ENCODE measurements at places on chromosomes 16 and 17.

DNA sequence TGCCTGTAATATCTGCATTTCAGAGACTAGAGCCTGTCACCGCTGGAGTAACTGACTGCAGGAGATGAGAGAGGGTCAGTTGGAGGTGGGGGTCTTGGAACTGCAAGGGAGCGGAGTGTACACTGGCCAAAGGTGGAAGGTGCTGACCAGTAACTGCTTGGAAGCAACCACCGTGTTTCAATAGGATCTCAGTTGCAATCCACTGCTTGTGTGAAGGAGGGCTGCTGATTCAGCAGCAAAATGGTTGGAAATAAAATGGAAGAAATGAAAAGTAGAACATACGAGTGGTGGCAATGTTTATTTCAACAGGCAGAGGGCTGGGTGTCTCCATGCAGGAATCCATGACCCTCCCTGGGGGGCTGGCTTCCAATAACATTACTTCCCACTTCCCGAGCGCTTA lies 2.1 kb upstream of the JPH3 start:
- DNase-seq = no peak

GRCh38 chr17:77128896-77129567 lies 11.7 kb upstream of the SEC14L1 start:
- DNase-seq = no peak

DNA sequence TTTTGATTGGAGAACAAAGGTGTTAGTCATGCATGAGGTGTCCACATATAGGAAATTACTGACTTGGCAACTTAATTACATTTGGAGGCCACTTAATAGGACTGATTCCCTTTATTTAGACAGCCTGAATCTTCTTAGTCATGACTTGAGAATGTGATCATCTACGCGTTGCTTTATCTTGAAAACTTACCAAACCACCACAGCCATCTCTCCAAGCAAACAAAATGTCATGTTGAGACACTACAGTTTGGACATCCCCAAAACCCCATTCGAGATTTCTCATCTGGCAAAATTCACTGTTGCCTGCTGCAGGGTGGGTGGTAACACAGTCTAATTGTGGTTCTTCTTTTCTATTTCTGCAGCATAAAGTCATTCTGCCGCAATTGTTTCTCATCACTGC lies 176.5 kb upstream of the CDH5 start:
- peak; percentile 13 for DNase-seq

GRCh38 chr17:15966183-15966878 lies 21.4 kb downstream of the ADORA2B start:
- no peak for DNase-seq

DNA sequence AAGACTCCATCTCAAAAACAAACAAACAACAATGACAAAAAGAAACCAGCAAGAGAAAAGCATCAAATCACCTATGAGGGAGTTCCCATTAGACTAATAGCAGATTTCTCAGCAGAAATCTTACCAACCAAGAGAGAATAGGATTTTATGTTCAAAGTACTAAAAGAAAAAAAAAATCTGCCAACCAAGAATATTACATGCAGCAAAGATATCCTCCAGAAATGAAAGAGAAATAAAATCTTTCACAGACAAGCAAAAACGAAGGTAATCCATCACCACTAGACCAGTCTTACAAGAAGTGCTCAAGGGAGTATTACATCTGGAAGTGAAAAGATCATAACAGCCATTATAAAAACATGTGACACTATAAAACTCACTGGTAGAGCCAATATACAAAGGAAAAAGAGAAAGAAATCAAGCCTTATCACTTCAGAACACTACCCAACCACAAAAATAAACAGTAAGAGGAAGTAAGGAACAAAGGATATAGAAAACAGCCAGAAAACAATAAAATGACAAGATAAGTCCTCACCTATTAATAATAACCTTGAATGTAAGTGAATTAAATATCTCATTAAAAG lies 66.3 kb downstream of the STX8 start:
- DNase-seq = no peak

Measured in GM04504 (cell line).